Stimulated activated CD4-positive, alpha-beta T cell treated with anti-CD3 and anti-CD28 coated beads, Interleukin-12 subunit alpha, Interleukin-12 subunit beta, amount 100 ng/mL, for 4 hours (primary cell): ENCODE measurements at places on chromosomes 11 and 22.

DNA sequence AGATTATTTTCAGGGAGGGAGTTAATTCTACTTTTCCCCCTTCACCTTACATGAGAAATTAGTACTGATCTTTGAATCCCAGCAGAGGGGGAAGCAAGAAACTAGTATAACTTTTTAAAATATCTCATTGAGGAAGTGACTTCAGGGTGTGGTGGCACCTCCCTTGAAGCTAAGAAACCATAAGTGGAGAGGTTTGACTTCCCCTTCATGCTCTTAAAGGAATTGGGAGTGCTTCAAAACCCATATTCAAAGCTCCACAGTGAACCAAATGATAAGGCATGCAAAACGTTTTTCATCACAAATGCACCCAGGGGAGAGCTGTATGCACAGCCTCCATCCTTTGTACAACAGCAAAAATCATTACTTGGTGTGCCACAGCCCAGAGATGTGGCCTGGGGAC lies 540 bp downstream of the MS4A14 start:
- no peak for DNase-seq

- DNase-seq: no peak
Observed at GRCh38 chr11:123740787-123741158, 687 bp downstream of the ZNF202 start.

DNA sequence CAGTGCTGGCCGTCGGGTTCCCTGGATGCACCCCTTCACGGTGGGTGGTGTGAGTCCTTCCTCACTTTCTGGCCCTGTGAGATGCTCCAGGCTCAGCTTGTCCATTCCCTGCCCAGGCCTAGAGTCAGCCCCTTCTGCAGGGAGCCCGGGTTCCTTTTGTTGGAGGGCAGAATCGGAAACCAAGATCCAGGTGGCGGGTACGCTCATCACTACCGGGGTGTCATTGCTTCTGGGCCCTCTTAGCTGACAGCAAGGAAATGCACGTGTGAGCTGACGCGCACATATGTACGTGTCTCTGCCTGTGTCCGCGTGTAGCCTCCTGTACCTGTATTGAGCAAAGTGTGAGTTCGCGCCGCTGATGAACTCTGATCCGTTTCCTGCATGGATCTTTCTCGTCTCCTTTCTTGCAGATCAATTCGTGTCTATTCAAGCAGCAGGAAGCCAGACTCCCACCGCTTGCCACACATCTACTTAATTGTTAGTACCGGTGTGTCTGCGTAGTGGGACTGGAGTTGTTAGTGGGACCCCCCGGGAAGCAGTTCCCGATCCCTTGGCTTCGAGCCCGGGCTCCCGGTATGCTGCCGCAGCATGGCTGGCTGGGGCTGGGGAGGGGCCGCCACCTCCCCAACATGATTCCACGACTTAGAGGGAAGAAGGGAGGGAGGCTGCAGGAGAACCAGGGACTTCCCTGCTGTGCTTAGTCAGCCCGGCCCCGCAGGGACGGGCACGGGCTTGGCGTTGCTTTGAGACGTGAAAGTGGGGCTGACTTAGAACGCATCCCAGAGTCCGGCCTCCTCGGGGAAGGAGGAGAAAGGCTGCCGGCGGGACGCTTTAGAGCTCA lies 35.9 kb upstream of the GRAMD4 start:
- DNase-seq: no peak

- no peak for DNase-seq
Observed at GRCh38 chr11:90113541-90113940, 20.9 kb upstream of the NAALAD2 start.
